ENCODE measurements at places on chromosomes 2 and 18.

GRCh38 chr2:393711-394696, 106.1 kb upstream of the ALKAL2 start:
- DNase-seq = peak; percentile 60

GRCh38 chr2:195709901-195710806, 53.1 kb downstream of the SLC39A10 start:
- DNase-seq = no peak

- DNase-seq = no peak
These were observed 77.9 kb downstream of the EIPR1 start for GRCh38 chr2:3299703-3300102.

DNA sequence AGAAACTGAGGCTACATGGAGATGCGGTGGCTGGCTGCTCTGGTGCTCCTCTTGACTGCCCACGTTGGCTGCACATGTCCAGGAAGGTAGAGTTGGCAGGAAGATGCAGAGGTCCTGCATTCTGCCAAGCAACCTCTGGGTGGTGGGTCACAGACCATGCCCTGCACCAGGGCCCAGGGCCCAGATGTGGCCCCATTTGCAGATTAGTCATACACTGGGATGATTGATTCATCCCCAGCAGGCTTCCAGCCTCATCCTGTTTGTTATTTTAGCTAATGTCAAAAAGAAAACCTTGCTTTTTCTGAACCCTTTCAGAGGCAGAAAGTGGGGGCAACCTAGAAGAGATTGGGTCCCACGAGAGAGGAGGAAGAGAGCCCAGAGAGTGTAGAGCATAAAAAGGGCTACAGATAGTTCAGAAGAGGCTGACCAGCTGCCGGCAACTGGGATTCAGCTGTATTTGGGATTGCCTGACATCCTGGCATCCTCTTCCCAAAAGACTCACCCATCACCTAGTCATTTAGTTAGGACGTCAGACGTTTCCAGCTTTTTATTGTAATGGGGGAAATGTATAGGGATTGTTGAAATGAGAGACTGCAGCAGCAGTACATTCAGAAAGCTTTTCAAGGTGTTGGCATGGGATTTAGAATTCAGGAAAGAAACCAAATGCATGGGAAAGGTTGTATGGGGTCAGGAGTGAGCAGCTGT, 101.9 kb downstream of the CTIF start:
- DNase-seq = no peak
